HCT116 (cell line): ENCODE measurements at places on chromosomes 5 and 9.

GRCh38 chr5:761059-761771 is 23.3 kb downstream of the ZDHHC11B start:
- no peak for DNase-seq

DNA sequence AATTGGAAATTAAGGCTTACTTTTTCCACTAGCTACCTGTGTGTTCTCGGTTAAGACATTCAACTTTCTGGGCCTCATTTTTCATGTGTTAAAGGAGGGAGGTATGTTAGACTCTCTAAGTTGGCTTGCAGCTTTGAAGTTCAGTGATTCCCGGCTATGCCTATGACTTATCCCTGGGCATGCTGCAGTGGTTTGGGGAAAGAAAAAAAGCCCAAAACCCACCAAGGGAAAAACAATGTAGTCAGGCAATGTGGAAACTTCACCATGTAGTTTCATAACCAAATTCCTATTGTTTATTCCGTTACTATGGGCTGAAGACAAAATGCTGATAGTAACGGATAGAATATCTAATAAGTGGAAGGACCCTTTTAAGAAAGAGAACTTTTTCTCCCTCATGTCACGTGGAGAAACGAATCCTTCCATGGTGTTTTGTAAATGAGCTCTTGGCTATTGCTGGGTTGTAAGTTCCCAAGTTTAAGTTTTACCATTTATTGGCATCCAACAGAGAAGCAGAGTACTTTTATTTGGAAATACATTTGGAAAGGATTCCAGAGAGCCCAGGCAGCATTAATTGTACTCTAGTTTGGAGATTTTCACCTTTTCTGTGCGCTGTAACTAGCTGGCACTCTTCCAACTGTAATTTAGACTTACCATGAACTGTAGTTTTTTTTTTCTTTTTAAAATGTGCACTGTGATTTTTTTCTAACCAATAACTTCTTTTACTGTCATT is 84.9 kb upstream of the MPDZ start:
- DNase-seq: no peak

- no peak for DNase-seq
Observed at GRCh38 chr5:114416254-114416653, 54.4 kb downstream of the KCNN2 start.

DNA sequence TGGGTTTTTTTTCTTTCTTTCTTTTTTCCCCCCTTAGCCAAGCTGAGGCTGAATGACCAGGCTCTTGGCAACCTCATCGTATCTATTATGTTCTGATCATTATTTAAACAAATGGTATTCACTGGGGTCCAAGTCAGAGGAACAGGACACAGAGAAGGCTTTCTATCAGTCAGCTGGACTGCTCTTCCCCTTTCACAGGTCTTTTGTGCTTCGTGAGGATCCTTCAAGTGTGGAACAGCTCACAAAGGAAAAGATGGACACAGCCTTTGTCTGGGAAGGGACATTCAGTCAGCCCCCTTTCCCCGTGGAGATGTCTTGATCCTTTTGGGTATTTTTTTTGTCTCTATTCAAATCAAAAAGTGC is 54.2 kb upstream of the DPYSL3 start:
- DNase-seq: no peak

GRCh38 chr9:38119560-38120236 is 50.7 kb upstream of the SHB start:
- no peak for DNase-seq

GRCh38 chr9:134555094-134555650 is 86.4 kb upstream of the COL5A1 start:
- no peak for DNase-seq

DNA sequence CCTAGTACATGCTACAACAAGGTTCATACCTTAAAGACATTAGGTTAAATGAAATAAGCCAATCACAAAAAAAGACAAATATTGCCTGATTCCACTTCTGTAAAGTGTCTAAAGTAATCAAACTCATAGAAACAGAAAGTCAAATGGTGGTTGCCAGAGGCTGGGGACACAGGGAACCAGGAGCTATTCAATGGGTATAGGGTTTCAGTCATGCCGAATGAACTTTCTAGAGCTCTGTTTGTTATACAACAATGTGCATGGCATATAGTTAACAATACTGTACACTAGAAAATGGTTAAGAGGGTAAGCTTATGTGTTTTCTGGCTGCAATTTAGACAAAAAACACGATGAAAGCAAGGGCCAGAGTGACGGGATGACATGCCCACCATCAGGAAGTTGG is 70.8 kb upstream of the EGFLAM start:
- no peak for DNase-seq

DNA sequence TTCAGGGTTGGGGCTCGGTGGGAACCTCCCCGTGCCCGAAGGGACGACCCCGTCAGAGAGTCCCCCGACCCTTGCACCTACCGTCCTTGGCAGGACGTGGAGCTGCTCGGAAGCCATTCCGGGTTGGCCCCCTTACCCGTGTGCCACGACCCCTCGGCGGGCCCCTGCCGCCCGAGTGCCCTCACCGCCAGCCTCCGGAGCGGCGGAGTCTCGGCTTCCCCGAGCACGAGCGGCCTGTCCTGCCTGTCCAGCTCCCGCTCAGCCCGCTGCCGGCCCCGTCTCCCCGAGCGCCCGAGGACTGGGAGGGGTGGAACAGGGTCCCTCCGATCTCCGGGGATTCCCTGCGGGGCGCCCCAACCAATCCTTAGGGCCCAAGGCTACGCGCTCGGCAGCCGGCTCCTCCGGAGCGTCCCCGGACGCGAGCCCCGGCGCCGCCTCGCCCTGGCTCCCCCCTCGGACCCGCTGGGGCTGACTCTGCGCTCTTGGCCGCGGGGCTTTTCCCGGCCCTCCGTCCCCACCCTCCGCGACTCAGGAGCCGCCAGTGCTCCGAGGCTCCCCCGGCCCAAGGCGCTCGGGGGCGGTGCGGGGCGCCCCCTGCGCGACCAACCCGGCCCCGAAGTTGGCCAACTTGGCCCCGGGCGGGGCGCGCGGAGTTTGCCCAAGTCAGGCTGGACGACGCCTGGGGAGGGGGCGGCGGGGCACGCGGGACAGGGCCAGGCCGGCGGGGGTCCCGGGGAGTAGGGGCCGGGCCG is 654 bp downstream of the ADAMTS2 start:
- no peak for DNase-seq

DNA sequence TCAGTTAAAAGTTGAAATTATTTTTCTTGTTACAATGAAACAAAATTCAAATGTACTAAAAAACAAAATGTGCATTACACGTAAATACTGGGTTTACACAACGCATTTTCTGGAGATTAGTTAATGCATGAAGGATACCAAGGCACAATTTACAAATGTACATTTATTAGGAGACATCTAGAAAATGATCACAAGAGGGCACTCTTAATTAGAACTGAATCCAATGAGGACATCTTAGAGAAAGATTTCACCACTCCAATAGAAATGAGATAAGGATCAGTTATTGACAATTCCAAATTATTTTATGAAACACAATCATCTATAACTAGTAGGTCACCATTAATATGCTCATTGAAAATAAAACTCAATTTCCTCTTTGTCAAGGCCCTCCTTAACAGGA is 36.6 kb upstream of the CDH12 start:
- no peak for DNase-seq
